MCF 10A (cell line): ENCODE measurements at places on chromosomes 3 and 15. TPM values are rescaled to one million over a fixed set of nuclear protein-coding genes. Genes with fewer than 3 reads are reported as not detected.

Gene COL6A6
- not detected in 2 replicates for total RNA-seq

Gene CCR8
- total RNA-seq: not detected in 2 replicates

Gene PIK3CA
- total RNA-seq: 18.1 and 20.7 TPM in 2 replicates

Gene MESP2
- total RNA-seq: not detected in 2 replicates

Gene ECE2
- total RNA-seq: not detected in 2 replicates

Gene C3orf49
- total RNA-seq: not detected in 2 replicates

Gene RIOX2
- 51.8 and 73.9 TPM in 2 replicates for total RNA-seq

Gene FOXB1
- total RNA-seq: not detected in 2 replicates

Gene PLSCR4
- 2.5 and 4.4 TPM in 2 replicates for total RNA-seq

Gene ZNF774
- total RNA-seq: 2.6 and 4.8 TPM in 2 replicates

Gene TNFAIP8L3
- 2.6 and 4.2 TPM in 2 replicates for total RNA-seq

Gene CSNK1G1
- 29.1 and 31.0 TPM in 2 replicates for total RNA-seq

Gene TXNRD3
- 10.0 and 12.9 TPM in 2 replicates for total RNA-seq

Gene HTR3E
- not detected in 2 replicates for total RNA-seq

Gene NOX5
- total RNA-seq: 1.4 and 1.8 TPM in 2 replicates

Gene USF3
- total RNA-seq: 11.9 and 12.1 TPM in 2 replicates

Gene NAA50
- 219 and 238 TPM in 2 replicates for total RNA-seq

Gene CADM2
- not detected in 2 replicates for total RNA-seq
